ENCODE measurements at places on chromosomes 6 and 20. TPM values are rescaled to one million over a fixed set of nuclear protein-coding genes. Genes with fewer than 3 reads are reported as not detected.

DNA sequence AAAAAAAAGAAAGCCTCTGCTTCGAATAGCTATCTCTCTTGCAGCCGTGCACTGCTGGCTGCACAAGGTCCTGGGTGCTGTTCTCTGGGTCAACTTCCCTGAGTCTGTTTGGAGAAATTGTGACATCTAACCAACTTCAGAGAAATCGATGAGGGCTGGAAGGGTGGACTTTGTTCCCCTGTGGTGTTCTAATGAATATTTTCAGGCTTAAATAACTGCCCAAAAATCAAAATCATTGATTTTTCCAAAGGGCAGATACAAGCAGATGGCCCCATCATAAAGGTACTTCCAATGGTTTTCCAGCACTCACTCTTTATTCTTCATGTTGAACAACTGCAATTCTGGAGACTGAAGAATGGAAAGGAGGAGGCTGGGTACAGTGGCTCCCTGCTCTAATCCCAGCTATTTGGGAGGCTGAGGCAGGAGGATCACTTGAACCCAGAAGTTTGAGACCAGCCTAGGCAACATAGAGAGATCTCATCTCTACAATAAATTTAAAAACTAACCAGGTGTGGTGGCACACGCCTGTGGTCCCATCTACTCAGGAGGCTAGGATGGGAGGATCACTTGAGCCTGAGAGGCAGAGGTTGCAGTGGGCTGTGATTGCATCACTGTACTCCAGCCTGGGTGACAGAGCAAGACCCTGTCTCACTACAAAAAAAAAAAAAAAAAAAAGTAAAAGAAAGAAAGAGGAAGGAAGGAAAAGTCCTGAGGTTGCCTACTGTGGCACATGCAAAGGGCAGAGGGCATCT lies 59.1 kb downstream of the FOXA2 start:
- no peak for DNase-seq

GRCh38 chr20:362271-363254 lies 15.7 kb downstream of the NRSN2 start:
- DNase-seq = no peak

- no peak for DNase-seq
These were observed 4.7 kb downstream of the SLC16A10 start for GRCh38 chr6:111091987-111092386.

Gene IGF2R
- 67.8 TPM for polyA plus RNA-seq
